Kidney (tissue), 22 donors: ENCODE measurements at places on chromosomes 2 and 18.

DNA sequence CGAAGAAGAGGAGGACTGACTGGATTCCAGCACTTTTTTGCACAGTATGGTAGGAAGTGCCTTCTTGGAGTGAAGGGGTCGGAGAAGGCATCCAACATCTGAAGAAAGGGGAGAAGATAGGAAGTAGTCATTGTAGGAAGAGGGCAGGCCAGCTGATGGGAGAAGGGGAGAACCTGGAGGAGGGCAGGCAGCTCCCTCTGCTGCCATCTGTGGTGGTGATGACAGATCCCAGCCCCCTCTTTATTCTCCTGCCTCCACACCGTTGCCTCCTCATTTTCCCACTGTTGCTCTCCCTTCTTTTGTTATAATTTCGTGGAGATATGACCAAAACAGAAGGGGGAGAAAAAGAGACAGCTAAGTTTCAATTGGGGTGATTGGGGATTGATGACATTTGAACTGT lies 2.9 kb upstream of the SCYGR2 start:
- DNase-seq = no peak

DNA sequence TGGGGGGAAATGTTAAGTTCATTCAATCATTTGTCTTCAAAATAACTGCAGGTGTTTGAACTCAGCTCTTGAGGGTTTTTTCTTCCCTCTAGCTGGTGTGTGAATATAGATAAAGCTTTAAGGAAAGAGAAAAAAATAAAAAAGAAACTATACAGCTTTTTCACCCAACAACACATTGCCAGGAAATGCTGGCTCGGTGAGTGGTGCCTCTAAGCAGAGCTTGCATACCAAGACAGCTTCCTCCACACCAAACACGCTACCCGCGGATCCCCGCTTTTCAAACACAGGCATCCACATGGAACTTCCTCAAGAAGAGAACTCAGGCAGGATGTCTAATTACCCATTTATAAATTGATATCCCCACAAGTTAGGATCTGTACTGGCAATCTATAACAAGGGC lies 69.8 kb upstream of the TANK start:
- no peak for DNase-seq

GRCh38 chr2:18740474-18740881 lies 151.1 kb upstream of the NT5C1B start:
- no peak for DNase-seq

- no peak for DNase-seq
These were observed 155.5 kb upstream of the ACVR2A start for GRCh38 chr2:147689220-147689909.

DNA sequence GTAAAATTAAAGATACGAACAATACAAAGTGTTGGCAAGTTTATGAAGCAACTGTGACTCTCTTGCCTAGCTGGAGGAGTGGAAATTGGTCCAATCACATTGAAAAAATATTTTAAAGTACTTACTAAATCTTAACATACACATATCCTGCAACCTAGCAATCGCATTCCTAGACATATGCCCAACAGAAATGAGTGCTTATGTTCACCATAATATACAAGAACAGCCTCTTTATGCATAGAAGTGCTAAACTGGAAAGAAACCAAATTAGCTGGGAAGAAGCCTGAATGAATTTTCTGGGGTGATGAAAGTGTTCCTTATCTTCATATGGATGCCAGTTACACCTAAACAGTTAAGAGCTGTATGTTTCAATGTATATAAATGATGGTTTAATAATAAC lies 98.9 kb downstream of the HNMT start:
- DNase-seq = no peak

DNA sequence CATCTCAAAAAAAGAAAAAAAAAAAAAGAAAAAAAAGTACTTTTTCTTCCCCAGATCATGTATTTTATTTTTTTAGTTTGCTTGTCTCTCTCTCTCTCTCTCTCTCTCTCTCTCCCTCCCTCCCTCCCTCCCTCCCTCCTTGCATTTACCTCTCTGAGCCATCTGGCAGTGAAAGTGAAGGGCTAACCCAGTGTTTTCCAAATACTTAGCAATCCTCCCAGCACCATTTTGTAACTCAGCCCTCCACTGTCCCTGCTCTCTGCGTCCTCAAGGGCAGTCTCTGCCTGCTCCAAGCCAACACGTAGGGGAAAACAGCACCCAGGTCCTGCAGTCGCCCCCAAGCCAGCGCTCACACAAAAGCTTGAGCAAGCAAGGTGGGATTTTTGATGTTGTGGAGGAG lies 19.6 kb upstream of the TEX44 start:
- no peak for DNase-seq

DNA sequence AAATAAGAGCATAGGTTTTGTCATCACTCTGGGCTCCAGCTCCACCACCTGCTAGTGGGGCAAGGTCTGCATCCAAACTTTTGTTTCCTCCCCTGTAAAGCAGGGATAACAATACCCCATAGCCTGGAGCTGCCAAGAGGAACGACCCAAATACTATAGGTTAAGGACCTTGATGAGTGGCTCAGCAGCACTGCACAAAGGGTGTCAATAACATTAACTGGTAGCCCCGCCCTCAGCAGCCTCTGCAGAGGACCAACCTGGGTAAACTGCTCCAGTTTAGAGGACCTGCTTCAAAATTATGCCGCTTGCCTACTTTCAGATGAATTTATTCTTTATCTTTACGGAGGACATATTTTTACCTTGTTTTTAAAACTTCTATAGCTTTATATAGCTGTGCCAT lies 65.8 kb upstream of the RIOK3 start:
- no peak for DNase-seq

- no peak for DNase-seq
These were observed 10.6 kb downstream of the RND3 start for GRCh38 chr2:150476809-150477302.

DNA sequence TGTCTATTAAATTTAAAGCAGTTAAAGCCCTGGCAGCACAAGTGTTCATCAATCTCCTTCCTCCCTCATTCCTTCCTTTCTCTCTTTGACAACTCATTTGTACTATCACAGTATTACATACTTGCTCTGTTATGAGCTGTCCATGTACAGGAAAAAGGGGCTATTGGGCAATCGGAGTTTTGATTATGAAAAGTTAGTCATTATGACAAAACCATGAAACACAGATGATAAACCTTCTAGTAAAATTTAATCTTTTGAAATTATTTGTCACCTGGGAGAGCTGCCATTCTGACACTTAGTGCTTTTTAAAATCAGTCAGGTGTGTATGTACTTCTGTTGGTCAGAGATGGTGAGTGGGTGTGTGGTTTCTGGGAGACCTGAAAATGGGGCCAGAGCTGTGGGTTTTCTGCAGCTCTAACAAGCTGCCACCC lies 39.4 kb downstream of the MAP4K4 start:
- DNase-seq = no peak

GRCh38 chr2:66721776-66722175 lies 286.9 kb downstream of the MEIS1 start:
- DNase-seq = no peak

GRCh38 chr2:49569176-49569575 lies 414.9 kb upstream of the FSHR start:
- DNase-seq = no peak

DNA sequence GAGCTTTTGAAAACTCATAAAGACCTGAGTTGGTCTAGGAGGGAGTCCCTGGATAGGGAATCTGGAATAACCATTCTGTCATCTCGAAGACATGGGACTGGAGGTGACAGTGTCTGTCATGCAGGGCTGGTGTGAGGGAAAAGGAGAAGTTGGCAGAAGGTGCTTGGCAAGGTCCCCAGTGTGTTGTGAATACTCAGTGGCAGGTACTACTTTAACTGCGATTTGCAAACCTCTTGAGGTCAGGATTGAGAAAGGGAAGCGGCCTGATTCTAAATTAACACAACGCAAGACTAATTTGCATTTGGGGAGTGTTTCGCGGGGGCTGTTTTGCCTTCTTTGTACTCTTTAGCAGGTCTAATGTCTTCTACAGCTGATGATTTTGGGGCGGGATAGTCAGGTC lies 77.0 kb upstream of the TMEM200C start:
- no peak for DNase-seq

DNA sequence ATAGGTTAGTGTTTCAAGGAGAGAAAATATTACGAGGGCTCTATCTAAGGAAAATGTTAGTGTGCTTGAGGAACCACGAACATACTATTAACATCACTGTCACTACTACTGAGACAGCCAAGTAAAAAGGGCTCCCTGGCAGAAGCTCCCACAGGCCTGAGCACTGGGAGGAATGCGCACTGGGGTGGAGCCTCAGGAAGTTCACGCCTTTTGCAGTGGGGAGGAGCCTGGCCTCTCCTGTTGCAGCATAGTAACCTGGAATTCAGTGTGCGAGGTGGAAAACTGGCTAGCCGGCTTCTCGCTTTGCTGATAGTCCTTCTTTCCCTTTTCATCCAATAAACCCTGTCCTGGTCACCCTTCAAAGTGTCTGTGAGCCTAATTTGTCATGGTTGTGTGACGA lies 250.3 kb downstream of the ERBB4 start:
- peak; percentile 30 for DNase-seq

GRCh38 chr2:27537287-27537686 lies 40.6 kb downstream of the GCKR start:
- no peak for DNase-seq

DNA sequence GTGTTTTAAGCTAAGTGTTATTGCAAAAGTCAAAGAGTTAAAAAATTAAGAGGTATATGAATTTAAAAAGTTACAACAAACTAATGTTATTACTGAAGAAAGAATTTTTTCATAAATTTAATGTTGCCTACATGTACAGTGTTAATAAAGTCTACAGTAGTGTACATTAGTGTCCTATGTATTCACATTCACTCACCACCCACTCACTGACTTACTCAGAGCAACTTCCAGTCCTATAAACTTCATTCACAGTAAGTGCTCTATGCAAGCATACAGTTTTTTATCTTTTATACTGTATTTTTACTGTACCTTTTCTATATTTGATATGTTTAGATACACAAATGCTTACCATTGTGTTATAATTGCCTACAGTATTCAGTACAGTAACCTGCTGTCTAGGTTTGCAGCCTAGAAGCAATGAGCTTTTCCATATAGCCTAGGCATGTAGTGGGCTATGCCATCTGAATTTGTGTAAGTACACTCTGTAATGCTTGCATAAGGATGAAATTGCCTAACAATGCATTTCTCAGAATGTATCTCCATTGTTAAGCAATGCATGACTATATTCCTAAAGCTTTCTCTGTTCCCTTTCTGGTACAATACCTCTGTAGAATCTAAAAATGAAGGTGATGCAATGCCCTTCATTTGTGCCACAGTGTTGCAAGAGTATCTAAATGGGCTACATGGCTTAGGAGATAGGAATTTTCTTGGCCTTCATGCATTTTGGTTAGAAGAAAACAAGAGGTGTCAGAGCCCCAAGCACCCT lies 370.8 kb upstream of the NT5C1B start:
- DNase-seq = no peak

GRCh38 chr2:5409898-5410381 lies 282.2 kb upstream of the SOX11 start:
- DNase-seq = peak; percentile 38

- DNase-seq = peak; percentile 72
These were observed 65.9 kb upstream of the TNP1 start for GRCh38 chr2:216925636-216926366.

DNA sequence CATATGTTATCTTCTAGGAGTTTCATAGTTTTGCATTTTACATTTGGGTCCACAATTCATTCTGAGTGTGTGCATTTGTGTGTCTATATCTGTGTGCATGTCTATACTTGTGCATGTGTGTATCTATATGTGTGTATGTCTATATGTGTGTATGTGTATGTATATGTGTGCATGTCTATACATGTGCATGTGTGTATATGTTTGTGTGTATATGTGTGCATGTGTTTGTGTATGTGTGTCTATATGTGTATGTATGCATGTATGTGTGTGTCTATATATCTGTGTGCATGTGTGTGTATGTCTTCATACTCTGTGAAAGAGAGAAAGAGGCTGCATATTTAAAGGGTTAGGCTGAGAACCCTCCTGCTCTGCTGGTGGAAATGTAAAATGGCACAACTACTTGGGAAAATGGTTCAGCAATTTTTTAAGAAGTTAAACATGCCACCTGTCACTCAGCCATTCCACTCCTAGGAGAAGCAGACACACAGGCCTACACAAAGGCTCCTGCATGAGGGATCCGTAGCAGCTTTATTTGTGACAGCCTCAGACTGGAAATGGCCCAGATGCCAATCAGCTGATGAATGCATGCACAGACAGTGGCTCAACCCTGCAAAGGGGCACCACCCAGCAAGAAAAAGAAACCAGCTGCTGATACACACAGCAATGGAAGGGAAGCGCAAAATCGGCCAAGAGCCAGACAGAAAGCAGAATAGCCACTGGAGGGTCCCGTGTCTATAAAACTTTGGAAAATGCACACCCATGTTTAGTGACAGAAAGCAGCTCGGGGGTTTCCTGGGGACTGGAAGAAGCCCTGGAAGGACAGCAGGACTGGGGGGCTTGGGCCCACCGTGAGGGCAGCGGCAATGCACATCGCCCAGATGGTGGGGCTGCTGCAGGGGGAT lies 146.8 kb downstream of the SEPTIN10 start:
- DNase-seq = no peak

- DNase-seq = no peak
These were observed 1102.8 kb upstream of the KLHL29 start for GRCh38 chr2:22282220-22282619.

GRCh38 chr18:60421356-60422118 lies 49.0 kb upstream of the MC4R start:
- DNase-seq = no peak

DNA sequence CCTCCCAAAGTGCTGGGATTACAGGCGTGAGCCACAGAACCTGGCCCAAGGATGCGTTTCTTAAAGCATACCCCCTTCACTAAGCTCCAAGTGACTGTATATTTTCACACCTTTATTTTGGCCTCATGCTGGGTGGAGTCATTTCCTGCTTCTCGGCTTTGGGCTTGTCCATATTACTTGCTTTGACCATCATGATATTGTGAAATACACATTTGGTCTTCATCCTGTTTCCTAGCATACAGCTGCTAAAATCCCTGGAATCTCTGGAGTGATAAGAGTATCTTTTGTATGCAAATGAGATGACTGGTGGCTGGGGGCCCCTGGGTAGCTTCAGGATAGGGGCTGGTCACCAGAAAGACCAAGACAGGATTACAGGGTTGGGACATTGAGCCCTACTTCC lies 17.6 kb upstream of the COLEC12 start:
- no peak for DNase-seq
